Glutamatergic neuron (in vitro differentiated cells): ENCODE measurements at places on chromosomes 2 and 18. TPM values are rescaled to one million over a fixed set of nuclear protein-coding genes. Genes with fewer than 3 reads are reported as not detected.

The FN1 gene
- total RNA-seq, result 28.6 TPM

The RGPD4 gene
- total RNA-seq, result 0.12 TPM

The NPHP1 gene
- total RNA-seq, result 2.5 TPM

The CFAP65 gene
- 1.1 TPM for total RNA-seq

The ANKRD23 gene
- 5.7 TPM for total RNA-seq

The APCDD1 gene
- 171 TPM for total RNA-seq

The PROM2 gene
- total RNA-seq, result 5.4 TPM

GRCh38 chr18:42480441-42480840 lies 525.4 kb downstream of the PIK3C3 start:
- no peak for DNase-seq

DNA sequence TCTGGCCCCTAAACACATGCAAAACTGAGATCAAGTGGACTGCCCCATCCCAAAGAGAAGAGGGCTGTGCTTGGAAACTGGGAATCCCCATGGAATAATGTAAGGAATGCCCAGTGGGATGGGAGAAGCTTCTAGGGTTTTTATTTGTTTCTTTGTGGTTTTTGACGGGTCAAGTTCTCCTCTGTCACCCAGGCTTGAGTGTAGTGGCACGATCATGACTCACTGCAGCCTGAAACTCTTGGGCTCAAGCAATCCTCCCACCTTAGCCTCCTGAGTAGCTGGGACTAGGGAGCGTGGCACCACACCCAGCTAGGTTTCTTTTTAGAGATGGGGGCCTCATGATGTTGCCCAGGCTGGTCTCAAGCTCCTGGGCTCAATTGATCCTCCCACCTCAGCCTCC lies 101.7 kb upstream of the ZSWIM2 start:
- no peak for DNase-seq

DNA sequence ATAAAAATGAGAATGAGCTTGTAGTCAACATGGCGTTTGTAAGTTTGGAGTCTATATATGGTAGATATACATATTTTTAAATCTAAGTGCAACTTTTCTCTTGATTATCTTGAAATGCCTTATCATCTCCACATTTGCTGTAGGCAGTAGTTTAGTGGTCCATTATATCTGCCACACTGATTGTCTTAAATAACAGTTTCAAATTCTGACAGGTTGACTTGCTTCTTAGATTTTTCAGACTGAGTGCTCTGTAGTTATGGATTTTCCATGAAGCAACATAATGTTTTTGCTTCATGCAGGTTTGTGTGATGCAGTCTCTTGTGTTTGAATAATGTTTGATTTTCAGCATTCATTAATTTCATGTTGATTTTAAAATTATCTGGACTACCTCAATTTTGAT lies 12.3 kb downstream of the PARD3B start:
- no peak for DNase-seq

- no peak for DNase-seq
Observed at GRCh38 chr2:196391149-196391479, 219.7 kb upstream of the STK17B start.

- no peak for DNase-seq
Observed at GRCh38 chr2:75174981-75175380, 24.3 kb downstream of the TACR1 start.

DNA sequence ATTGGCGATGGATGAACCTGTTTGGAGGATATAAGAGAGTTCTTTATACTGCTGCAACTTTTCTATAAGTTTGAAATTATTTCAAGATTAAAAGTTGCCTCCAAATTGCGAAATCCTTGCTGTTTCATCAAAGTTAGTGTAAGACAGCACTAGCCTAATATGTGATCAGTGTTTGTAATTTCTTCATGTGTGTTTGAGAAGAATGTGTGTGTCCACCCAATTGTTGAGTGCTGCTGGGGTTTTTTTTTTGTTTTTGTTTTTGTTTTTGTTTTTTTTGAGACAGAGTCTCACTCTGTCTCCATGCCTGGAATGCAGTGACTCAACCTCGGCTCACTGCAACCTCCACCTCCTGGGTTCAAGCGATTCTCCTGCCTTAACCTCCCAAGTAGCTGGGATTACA lies 33.4 kb downstream of the CDK15 start:
- DNase-seq, result no peak

- DNase-seq, result no peak
Observed at GRCh38 chr2:98895901-98896300, 40.1 kb downstream of the CRACDL start.

DNA sequence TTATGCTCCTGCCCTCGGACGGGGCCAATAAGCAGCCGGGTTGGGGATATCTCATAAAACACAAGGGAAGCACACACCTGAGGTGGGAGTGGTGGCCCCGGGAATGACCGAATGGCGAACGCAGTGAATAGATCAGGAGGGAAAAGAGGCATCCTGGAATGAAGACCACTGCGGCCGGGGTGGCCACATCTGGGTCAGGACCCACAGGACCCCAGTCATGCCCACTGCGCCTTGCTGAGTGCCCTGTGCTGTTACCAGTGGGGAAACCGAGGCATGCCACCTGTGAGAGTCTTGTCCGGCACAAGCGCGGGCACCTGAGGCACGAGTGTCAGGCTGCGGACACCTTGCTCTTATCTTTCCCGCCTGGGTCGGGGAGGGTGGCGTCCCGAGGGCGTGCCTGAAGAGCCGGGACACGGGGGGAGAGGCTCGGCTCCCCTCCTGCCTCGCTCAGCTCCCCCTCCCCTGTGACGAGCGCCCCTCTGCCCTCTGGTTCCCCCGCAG lies 1.6 kb downstream of the PDCD1 start:
- no peak for DNase-seq

DNA sequence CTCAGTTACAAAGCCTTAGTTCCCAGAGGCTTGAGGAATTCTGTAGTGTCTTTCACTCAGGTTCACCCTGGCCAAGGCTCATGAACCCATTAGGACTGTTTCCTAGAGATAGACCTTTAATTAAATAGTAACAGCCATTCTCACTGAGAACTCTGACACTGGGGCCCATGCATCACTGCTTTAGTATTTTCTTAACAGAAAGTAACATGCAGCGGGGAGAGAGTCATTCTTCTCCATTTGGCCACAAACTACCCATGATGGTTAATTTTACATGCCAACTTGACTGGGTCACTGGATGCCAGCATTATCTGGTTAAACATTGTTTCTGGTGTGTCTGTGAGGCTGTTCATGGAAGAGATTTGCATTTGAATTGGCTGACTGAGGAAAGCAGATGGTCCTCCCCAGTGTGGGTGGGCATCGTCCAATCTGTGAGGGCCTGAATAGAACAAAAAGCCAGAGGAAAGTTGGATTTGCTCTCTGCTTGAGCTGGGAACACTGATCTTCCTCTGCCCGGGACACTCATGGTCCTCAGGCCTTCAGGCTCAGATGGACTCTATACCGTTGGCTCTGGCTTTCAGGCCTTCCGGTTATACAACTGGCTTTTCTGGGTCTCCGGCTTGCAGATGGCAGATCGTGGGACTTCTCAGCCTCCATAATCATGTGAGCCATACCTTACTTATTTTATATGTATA lies 5.6 kb upstream of the CPLX4 start:
- DNase-seq, result no peak

- DNase-seq, result peak; percentile 12
Observed at GRCh38 chr18:79507546-79508480, 112.1 kb downstream of the NFATC1 start.

DNA sequence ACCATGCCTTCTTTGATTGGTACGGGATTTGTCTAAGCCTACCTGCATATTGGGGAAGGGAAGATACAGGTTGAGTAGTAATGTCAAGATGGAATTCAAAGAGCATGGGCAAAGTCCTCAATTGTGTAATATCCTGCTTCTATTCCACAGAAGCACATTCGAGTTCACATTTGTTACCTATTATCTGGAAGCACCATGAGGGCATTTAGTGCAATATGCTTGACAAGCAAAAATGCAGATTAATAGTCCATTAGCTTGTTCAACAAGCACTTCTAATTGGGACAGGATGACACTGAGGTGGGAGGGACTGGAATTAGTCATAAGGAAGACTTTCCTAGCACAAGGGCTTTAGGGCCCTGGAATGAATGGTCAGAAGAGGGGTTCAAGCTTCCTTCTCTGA lies 40.5 kb downstream of the MYO5B start:
- DNase-seq, result no peak
